Upper lobe of left lung (tissue), 6 donors: ENCODE measurements at places on chromosomes 6 and 20. TPM values are rescaled to one million over a fixed set of nuclear protein-coding genes. Genes with fewer than 3 reads are reported as not detected.

DNA sequence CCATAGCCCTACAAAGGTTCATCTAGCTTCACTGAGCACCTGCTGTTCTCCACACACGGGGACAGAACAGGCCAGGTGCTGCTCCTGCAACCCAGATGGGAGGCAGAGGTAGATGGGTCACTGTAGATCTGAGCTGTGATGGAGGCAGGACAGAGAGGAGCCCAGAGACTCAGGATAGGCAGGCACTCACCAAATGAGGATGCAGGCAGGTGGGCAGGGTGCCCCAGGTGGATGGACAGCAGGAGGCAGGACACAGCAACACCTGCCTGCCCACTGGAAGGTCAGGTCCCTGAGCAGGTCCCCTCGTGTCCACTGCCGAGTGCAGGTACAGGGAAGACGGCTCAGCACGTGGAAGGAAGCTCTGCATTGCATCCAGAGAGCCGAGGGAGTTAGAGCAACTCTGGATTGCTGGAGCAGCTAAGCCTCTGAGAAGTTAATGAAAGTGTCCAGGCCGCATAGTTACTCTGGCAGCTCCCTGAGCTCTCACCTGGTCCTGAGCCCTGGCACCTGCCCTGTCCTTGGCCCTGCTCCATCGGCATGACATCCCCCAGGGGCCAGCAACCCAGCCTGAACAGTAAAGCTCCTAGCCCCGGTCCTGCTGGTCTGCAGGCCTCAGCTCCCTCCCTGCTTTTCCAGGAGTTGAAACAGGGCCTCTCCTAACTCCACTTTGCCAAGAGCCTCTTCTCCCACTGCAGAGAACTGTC, 4.9 kb upstream of the YTHDF1 start:
- no peak for DNase-seq
- H3K4me1 ChIP-seq, result peaks cover 12% of the 10 kb centered on the region
- no peaks in the 10 kb centered on the region for H3K36me3 ChIP-seq
- no peak overlapping the region for H3K4me3 ChIP-seq

DNA sequence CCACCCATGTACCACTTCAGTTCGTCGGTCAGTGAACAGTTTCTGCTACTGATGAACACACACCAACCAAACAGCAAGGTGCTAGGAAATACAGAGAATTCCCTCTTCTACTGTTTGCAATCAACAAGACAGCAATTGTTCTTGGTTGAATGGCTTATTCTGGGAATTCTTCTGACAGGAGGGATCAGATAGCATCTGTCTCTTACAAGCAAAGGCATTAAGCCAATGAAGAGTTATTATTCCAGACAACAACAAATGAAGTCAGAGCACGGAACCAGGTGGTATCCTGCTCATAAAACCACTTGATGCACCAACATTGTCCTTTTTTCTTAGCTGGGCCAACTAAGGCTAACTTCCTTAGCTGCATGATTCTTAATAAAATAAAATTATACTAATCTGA, 37.8 kb downstream of the PTPRK start:
- no peak overlapping the region for H3K4me3 ChIP-seq
- no peak overlapping the region for H3K27ac ChIP-seq
- peaks cover 15% of the 10 kb centered on the region for H3K4me1 ChIP-seq

GRCh38 chr20:10733122-10733521, 59.3 kb upstream of the JAG1 start:
- no peak for DNase-seq
- H3K36me3 ChIP-seq, result no peaks in the 10 kb centered on the region
- H3K27ac ChIP-seq, result no peak overlapping the region
- peaks cover 5% of the 10 kb centered on the region for H3K4me1 ChIP-seq

- H3K27ac ChIP-seq, result no peak overlapping the region
- H3K36me3 ChIP-seq, result no peaks in the 10 kb centered on the region
- H3K27me3 ChIP-seq, result no peaks in the 10 kb centered on the region
Measured at GRCh38 chr6:80478030-80478429, 371.6 kb downstream of the BCKDHB start.

GRCh38 chr6:168948002-168948401, 305.6 kb downstream of the THBS2 start:
- no peak overlapping the region for H3K27ac ChIP-seq
- no peaks in the 10 kb centered on the region for H3K4me1 ChIP-seq
- no peaks in the 10 kb centered on the region for H3K27me3 ChIP-seq

DNA sequence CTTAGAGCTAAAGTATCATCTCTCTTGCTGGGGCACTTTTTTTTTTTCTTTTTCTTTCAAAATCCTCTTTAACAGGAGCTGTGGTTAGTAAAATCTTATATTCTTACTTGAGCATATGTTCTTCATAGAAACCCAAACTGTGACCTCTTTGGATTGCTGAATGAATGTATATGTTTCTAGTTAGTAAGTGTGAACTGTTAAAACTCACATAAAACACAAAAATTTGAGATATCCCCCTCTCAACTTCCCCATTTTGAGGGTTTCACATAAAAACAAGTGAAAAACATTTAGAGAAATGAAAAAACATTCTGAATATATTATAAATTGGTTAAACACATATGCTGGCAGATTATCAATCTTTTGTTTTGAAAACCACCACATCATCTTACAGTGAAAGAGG, 78.1 kb downstream of the INSM1 start:
- no peak overlapping the region for H3K27ac ChIP-seq
- H3K27me3 ChIP-seq, result no peaks in the 10 kb centered on the region
- H3K36me3 ChIP-seq, result no peaks in the 10 kb centered on the region
- no peaks in the 10 kb centered on the region for H3K4me1 ChIP-seq

DNA sequence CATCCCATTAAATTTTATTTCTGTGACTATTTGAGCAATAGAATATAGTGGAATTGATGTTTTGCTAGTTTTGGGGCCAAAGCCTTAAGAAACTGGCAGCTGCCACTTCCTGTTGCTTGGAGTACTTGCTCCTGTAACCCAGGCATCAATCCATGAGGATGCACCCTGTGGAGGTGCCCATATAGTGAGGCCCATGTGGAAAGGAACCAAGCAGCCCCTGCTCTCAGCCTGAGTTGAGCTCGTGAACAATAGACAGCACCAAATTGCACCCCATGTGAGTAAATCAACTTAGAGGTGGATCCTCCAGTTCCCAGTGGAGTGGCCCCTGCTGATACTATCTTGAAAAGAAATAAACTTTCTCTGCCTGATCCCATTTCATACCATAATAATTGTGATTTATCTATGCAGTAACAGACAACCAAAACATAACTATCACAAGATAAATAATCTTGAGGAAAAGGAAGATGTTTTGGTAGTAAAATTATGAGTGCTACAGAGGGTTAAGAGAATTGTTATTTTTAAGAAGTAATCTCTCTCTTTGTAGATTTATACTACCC, 481.9 kb downstream of the TBC1D32 start:
- no peaks in the 10 kb centered on the region for H3K27me3 ChIP-seq
- no peaks in the 10 kb centered on the region for H3K4me1 ChIP-seq
- no peaks in the 10 kb centered on the region for H3K36me3 ChIP-seq
- H3K27ac ChIP-seq, result no peak overlapping the region
- DNase-seq, result no peak
- H3K4me3 ChIP-seq, result no peak overlapping the region

GRCh38 chr20:32971703-32972161, 32.5 kb downstream of the SUN5 start:
- no peaks in the 10 kb centered on the region for H3K36me3 ChIP-seq
- peaks cover 7% of the 10 kb centered on the region for H3K4me1 ChIP-seq
- peak overlapping the region; percentile 26 for H3K27ac ChIP-seq
- H3K4me3 ChIP-seq, result no peak overlapping the region

GRCh38 chr6:75317503-75318206, 33.1 kb upstream of the TMEM30A start:
- H3K36me3 ChIP-seq, result no peaks in the 10 kb centered on the region
- no peaks in the 10 kb centered on the region for H3K4me1 ChIP-seq
- no peak overlapping the region for H3K27ac ChIP-seq

FHL5 gene
- total RNA-seq, result 11.8 TPM

VNN1 gene
- total RNA-seq, result 4.3 TPM

FOXA2 gene
- total RNA-seq, result 80.6 TPM

OXT gene
- not detected for total RNA-seq
